ENCODE measurements at places on chromosomes 6 and 20.

GRCh38 chr6:105537981-105538578, 135.2 kb upstream of the PREP start:
- DNase-seq: no peak

- DNase-seq: no peak
Observed at GRCh38 chr6:3545156-3545555, 88.3 kb upstream of the SLC22A23 start.

DNA sequence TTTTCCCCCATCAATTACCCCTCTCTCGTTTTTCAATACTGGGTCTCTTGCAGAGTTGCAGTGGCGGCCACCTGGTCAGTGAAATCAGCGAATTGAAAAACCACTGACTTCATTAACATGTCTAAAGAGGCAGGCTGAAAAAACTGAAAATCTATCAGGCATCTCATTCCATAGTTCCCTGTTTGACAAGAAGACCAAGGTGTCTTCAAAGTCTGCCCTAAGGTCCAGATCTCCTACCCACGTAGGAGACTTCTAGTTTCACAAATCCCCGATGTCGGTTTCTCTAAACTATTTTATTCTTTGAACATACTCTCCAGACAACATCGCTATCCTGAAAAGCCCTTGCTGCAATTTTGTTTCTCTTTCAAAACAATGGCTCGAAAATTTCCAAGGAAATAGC, 796 bp upstream of the TUBB start:
- no peak for DNase-seq

- no peak for DNase-seq
Observed at GRCh38 chr6:166721576-166721975, 94.5 kb upstream of the RPS6KA2 start.

- DNase-seq: no peak
Observed at GRCh38 chr20:11496380-11496779, 421.3 kb upstream of the BTBD3 start.

GRCh38 chr6:87763276-87763675, 61.2 kb upstream of the AKIRIN2 start:
- DNase-seq: no peak

DNA sequence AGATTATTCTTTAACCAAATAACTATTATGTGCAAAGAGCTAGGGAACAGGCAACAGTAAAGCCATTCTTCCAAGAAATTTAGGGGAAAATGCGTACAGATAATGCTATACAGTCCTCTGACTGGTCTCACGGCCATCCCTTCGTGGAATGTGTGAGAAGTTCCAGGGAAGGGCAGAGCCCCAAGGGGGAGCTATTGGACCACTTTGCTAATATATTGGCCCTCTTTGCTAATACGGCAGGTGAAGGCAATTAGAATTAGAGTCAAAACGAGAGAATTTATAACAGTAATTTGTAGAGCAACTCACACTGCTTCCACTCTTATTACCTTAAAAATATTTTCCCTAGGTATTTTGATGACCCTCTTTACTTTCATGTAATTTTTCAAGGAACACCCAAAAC, 140.4 kb downstream of the IMPG1 start:
- no peak for DNase-seq

DNA sequence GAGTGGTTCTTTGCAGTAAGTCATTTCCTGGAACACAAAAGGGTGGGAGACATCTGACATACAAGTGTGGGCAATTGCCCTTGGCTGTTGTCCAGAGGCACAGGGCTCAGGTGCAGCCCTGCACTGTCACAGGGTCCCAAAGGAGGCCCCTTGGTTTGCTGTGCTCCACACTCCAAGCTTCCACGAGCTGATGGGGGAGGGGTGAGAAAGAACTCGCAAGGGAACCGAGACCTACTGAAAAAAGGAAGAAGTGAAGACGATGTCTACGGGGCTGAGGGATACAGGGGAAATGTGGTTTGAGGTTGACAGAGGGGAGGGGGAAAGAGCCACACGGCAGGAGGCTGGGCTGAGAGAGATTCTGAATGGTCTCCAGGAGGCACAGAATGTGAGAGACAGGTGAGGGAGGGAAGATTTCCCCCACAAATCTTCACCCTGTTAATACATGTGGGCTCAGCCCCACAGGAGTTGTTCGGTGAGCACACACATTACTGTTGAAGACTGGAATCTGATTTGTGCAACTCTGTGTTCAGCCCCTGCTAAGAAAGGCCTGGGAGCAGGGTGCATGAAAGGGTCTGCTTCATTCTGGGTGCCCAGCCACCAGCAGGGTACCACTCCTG, 123.4 kb downstream of the LY86 start:
- DNase-seq: no peak

DNA sequence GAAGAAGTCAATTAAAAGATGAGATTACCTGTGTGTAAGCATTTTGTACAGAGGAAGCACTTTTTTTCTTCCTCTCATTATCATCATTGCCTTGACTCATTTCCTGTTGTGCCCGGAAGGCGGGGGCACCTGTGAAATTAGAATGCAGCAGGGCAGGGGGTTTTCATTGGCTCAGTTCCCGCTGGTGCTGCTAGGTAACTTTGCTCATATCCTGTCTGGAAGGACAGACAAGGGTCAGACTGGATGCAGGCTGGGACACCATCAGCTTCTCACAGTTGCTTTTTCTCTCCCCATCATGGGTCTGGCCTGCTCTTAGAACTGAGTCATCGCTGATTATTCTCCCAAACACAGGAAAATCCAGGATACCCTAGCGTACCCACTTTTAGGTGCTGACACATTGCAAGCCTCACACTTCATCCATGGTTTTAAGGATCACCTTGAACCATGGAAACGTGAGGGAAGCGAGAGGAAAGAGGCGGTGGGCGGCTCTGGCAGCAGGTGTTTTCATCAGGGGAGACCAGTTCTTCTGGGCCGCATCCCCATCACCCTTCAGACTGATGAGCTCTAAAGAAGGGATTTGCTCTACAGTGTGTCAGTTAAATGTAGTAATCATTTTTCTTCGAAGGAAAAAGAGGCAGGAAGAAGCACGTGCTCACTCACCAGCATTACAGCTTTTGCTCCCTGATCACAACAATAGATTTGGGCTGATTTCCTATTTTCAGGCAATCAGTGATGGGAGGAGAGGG, 195.7 kb upstream of the SASH1 start:
- peak; percentile 28 for DNase-seq

GRCh38 chr6:170041526-170041925, 249.4 kb downstream of the DLL1 start:
- no peak for DNase-seq

DNA sequence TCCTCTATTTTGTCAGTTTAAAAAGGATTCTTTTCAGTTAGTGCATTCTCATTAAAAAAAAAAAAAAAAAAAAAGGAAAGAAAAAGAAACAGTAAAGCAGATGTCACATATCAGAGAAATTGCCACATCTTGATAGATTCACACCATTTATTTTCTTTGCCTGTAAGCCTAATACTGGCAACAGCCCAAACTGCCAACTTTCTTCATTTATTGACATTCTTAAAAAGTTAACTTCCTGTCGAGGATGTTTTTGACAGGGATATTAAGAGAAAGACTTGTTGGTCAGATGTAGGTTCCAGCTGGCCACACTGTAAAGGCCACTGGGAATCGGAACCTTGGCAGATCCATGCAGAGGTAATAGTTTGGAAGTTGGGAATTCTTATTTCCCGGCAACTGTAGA, 332.6 kb downstream of the NRN1 start:
- DNase-seq: no peak

DNA sequence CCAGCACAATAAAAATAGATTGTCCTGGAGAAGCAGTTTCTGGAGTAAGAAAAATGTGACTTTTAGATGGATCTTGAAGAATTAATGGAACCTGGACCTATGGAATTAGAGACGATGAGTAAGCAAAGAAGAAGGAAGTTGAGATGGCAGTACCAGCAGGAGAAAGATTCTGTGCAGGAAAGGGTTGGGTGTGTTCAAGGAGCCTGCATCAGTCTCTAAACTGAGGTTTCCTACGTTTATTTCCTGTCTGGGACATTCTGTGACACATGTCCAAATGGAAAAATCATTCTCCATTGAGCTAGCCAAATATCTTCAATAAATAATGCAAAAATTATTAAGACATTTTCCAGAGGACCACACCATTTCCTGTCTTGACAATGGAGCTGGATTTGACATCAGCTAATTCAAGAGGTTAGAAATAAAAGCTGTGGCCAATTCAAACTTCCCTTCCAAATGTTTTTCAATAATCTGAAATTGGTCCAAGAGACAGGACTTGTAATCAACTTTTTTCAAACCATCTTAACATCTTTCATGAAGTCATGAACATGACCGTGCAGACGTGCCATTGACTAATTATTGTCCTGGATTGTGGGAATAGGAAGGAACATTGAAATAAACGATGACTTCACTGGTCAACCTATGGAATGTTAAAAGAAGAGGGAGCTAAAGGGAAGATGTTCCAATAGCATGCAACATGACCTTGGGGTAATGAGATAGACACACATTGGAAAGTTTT, 198.3 kb downstream of the ZNF217 start:
- no peak for DNase-seq

- no peak for DNase-seq
Observed at GRCh38 chr6:168132531-168133167, 53.6 kb upstream of the FRMD1 start.

DNA sequence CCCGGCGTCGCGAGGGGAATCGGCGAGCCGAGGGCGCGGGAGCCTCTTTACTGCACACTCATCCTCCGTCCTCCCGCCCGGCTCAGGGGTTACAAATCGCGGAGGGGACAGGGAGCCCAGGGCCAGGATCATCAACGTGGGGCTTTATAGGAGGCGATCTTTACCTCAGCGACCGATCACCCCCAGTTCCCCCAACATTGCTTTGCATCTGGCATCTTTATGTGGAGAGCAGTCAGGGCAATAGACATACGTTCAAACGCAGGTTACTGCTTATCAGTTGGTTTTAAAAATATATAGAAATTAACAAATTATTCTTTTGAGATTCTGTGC, 634 bp downstream of the HSF2 start:
- peak; percentile 4 for DNase-seq

DNA sequence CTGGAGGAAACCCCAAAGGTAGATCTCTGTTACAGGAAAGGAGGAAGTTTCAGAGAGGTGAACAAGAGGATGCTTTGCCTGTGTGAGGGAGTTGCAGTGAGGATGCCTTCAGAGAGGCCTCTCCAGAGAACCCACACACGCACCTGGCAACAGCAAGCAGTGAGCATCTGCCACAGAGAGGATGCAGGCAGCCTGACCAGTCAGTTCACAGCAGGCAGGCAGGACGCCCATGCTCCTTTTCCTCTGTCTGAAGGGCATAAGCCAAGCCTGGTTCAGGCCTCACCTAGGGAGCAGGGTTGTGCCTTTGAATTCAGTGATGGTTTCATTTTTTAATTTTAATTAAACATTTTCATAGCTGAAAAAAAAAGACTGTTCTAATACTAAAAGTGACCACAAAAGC, 346.0 kb upstream of the MARCKS start:
- no peak for DNase-seq

- no peak for DNase-seq
Observed at GRCh38 chr6:133778414-133779130, 110.3 kb upstream of the TCF21 start.

GRCh38 chr20:10077081-10077471, 42.3 kb downstream of the ANKEF1 start:
- no peak for DNase-seq

GRCh38 chr6:151060766-151061531, 178.8 kb upstream of the AKAP12 start:
- no peak for DNase-seq

DNA sequence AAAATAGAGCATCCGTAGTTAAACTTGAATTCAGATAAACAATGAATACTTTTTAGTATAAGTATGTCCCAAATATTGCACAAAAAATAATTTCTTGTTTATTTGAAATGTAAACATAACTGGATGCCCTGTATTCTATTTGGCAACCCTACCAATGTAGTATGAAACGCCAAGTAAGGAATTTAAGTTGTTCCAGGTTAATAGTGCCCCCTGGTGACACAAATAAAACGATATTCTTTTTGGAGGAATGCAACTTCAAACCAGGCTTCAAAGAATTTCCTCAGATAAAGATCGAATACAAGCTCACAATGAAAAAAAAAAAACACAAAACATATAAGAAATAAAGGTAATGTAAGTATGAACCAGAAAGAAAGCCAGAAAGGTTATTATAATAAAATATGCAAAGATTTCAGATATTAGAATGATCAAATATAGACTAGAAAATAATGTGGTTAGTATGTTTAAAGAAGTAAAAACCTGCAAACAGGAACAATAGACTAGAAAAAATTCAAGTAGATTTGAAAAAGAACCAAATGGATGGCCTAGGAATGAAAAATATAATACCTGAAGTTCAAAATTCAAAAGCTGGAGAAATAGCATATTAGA, 18.4 kb upstream of the AKAP7 start:
- peak; percentile 38 for DNase-seq

DNA sequence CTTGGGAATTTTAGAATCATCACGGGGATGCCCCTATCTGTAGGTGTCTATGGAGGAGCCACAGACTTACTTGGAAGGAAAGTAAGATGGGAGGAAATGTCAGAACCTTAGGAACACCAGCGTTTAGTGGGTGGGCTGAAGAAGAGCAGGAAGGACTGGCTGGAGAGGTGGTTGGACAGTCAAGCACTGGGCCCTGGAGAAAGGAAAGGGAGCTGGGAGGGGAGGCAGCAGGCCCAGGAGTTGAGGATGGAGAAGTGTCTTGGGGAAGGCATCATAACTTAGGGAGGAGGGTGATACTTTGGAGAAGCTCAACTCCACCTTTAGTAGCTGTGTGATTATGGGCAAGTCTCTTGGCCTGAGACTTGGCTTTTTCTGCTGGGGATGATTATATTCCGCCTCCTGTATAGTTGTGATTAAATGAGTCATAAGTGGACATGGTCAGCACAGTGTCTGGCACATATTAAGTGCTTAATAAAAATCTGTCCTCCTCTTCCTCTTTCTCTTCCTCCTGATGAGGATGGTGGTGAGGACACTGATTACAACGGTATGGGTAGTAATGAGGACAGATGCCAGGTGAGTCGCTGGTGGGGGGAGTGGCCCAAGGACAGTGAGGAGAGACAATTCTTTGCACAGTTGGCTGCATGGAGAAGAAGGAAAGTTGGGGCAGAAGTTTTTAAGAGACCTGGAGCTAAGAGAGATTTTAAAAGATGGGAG, 125.7 kb downstream of the TOX2 start:
- no peak for DNase-seq

- peak; percentile 47 for DNase-seq
Observed at GRCh38 chr20:33005132-33005566, 916 bp upstream of the SUN5 start.

DNA sequence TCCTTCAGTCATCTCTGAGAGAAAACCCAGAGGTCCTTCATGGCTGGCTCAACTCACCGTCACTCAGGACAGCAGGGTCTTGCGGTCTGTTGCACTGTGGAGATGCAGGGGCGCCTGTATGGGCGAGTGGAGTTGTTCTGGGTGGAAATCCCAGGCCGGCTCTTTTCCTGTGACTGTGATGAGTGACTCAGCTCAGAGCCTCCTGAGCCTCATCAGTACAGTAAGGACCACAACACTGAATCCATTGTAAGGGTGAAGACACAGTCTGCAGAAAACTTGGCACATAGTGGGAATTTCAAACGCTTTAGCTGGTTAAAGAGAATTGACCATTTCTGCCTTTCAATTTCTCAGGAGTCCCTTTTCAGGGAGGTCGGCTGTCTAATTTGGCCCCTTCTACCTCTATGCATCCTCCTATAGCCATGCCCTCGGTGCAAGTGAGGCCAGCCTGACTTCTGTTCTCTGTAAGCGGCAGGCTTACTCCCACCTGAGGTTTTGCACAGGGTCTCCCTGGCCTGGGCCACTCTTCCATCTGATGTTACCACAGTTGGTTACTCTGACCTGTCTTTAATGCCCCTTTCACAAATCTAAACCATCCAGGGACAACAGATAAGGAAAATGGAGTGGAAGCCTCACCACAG, 35.5 kb upstream of the TBXT start:
- DNase-seq: no peak

GRCh38 chr20:24991897-24992486, 559 bp downstream of the APMAP start:
- DNase-seq: no peak

GRCh38 chr6:45480752-45481415, 103.2 kb upstream of the SUPT3H start:
- DNase-seq: no peak

Measured in CD4-positive, alpha-beta T cell treated with Interleukin-6 at 100 ng/mL for 8 hours (primary cell).